ENCODE measurements at places on chromosomes 1 and 21. TPM values are rescaled to one million over a fixed set of nuclear protein-coding genes. Genes with fewer than 3 reads are reported as not detected.

The DCDC2B gene
- not detected for total RNA-seq

The OR2W3 gene
- not detected for total RNA-seq

The ALPL gene
- total RNA-seq = 29.3 TPM

The KRTAP10-5 gene
- total RNA-seq = not detected

The OR2L8 gene
- not detected for total RNA-seq

The DOP1B gene
- 23.6 TPM for total RNA-seq

The CNTN2 gene
- 0.13 TPM for total RNA-seq

The OR6N1 gene
- not detected for total RNA-seq

The C1orf185 gene
- not detected for total RNA-seq

The YOD1 gene
- total RNA-seq = 3.0 TPM

The GNG12 gene
- 17.3 TPM for total RNA-seq

The LIN28A gene
- 1.1 TPM for total RNA-seq

- DNase-seq = no peak
These were observed 40.1 kb upstream of the SLC5A9 start for GRCh38 chr1:48182439-48182838.

GRCh38 chr21:22900490-22900889 lies 1902.3 kb downstream of the NCAM2 start:
- no peak for DNase-seq

GRCh38 chr1:20367116-20367585 lies 76.5 kb downstream of the VWA5B1 start:
- DNase-seq = no peak

- peak; percentile 55 for DNase-seq
These were observed 803 bp downstream of the COP1 start for GRCh38 chr1:176206006-176206960.

DNA sequence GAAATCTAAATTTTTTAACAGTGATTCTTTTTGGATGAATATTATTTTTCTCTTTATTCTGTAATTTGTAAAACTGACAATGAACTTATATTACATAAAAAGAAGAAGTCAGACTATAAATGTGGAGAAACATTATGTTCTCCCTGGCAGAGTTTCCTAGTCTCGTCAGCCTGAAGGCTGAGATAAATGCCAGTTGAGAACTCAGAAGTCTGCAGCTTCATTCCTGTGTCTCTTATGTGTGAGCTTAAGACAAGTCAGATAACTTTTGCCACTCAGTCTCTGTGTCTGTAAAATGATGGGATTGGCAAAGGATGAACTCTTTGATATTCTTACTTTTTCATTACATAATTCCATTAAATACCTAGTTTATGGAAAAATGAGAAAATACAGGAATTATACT lies 568.8 kb upstream of the ZRANB2 start:
- DNase-seq = no peak

GRCh38 chr1:211711315-211711705 lies 35.9 kb upstream of the NEK2 start:
- no peak for DNase-seq

GRCh38 chr1:182147136-182147820 lies 85.8 kb upstream of the ZNF648 start:
- no peak for DNase-seq

- DNase-seq = no peak
These were observed 23.3 kb downstream of the NAV1 start for GRCh38 chr1:201562257-201562656.

DNA sequence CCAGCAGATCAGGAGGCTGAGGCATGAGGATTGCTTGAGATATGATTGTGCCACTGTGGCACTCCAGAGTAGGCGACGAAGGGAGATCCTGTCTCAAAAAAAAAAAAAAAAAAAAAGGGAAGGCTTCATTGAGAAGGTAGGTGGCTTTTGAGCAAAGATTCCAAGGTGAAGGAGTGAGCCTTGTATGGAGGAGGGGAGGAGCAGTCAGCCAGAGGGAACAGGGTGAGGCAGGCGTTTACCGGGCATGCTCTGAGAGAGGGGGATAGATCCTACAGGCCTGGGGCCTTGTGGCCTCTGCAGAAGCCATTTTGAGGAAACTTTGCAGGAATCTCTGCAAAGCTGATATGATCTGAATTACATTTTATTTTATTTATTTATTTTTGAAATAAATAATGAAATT lies 5.1 kb upstream of the HDAC1 start:
- DNase-seq = no peak

- DNase-seq = no peak
These were observed 39.8 kb downstream of the DISC1 start for GRCh38 chr1:231666220-231666936.

DNA sequence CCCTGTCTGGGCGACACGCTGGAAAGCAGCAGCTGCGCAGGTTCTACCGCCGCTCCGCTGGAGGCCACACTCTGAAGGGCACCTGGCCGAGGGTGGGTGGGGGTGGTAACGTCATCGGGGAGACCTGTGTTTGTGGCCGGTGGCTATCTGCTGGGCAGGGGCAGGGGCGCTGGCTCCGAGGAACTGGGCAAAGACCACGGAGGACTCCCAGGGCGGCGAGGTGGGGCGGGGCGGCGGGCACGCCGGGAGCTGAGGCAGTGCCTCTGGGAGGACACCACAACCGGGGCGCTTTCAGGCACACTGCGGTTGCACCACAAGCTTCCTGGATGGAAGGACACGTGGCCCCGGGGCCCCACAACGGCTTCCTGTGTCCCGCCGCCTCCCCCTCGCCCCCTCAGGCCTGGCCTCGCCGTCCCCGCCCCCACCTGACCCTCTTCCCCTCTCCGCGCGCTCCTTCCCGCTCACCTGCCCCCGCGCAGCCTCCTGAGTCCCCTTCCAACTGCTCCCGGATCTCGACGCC lies 3.3 kb upstream of the DENND2D start:
- peak; percentile 83 for DNase-seq

- no peak for DNase-seq
These were observed 85.2 kb downstream of the BEND5 start for GRCh38 chr1:48691429-48692001.

GRCh38 chr1:230158415-230159291 lies 91.6 kb downstream of the GALNT2 start:
- peak; percentile 90 for DNase-seq

GRCh38 chr1:18974005-18974404 lies 17.5 kb upstream of the IFFO2 start:
- no peak for DNase-seq

DNA sequence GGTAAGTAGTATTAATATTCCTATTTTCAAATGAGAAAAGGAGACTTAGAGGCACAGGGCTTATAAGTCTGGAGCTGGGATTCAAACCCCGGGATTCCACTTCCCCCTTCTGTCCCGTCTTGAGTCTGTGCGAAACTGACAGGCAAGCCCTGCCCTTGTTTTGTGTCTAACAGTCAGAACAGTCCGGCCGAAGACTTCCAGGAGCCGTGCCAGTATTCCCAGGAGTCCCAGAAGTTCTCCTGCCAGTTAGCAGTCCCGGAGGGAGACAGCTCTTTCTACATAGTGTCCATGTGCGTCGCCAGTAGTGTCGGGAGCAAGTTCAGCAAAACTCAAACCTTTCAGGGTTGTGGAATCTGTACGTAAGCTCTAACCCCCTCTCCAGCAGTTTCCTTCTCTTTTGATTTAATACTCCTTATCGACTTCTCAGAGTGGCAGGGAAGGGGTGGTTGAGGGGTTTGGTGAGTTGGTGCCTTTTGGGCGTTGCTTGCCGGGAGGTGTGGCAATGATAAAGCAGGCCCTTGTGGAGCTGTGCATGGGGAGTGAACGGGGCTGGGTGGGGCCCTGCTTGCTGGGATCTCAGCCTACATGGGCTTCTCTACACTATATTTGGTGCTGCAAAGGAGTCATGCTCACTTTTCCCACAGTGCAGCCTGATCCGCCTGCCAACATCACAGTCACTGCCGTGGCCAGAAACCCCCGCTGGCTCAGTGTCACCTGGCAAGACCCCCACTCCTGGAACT lies 29.4 kb downstream of the IL6R start:
- DNase-seq = no peak

DNA sequence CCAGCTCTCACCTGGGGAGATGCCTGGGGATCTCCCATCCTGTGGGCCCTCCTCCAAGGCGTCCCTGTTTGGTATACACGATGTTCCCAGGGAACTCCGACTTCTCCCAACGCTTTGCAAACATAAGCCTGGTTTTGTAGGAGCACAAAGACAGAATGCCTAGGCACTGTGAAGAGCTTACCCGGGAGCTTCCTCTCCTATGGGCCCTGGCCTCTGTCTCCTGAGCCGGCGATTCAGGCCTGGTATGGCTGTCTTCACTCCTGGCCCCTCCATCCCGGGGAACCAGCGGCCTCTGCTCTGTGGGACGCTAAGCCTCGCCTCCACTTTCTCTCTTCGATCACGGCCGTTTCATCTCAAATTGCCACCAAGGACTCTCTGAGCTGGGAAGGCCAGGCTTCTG lies 59.6 kb upstream of the ACTRT2 start:
- DNase-seq = no peak

DNA sequence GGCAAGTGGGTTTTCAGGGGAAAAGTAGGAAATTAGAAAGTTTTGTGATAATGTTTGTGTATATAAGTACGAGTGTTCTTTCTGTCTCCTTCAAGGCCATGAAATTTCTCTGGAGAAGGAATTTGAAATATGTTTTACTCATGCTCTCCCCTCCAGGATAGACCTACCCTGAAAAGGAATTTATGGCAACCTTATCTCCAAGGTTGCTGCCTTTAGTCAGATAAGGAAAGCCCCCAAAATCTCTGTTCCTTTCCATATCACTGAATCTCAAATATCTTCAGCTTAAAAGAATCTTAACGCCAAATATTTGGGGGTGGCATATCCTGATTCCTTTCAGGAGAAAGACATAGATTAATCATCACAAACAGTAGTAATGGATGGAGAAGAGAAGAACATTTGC lies 499 bp upstream of the C4BPB start:
- no peak for DNase-seq

GRCh38 chr1:239725933-239726332 lies 339.6 kb downstream of the CHRM3 start:
- DNase-seq = no peak

GRCh38 chr1:104064399-104064798 lies 314.7 kb downstream of the AMY1C start:
- no peak for DNase-seq

DNA sequence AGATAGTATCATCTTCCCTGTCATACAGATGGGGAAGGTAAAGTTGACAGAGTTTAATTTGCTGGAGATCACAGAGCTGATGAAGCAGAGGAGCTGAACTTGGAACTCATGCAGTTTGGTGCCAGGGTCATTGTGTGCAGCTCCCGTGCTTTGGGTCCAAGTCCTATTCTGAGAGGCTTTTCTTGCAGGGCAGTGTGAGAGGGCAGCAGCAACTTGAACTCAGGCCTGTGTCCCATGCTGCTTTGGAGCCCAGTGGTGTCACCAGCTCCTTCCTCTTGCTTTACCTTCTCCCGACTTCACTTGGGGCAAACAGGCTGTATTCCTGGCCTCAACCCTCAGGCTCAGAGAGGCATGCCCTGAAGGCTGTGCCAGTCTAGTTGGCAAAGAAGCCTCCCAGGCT lies 24.7 kb downstream of the INAVA start:
- DNase-seq = no peak

- peak; percentile 76 for DNase-seq
These were observed 24.8 kb downstream of the S100A6 start for GRCh38 chr1:153510984-153511410.

DNA sequence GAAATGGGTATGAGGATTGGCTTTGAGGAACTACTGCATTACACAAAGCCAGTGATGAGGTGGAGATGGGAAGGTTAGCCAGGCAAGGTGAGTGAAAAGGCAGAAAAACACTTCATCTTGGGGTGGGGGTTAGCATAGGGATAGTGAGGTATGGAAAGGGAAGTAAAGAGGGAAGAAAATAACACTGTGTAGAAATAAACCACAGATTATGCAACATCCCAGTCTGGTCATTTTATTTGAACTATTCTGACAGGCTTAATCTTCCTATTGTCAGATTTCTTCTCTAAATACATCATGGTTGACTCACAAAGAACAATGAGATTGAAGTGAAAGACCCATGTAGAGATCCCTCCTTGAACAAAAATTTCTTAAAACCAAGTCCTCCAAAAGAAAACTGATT lies 640.2 kb downstream of the PTPRC start:
- DNase-seq = no peak

GRCh38 chr1:33842348-33842747 lies 21.5 kb upstream of the HMGB4 start:
- no peak for DNase-seq
